Sigmoid colon (tissue), 7 donors: ENCODE measurements at places on chromosomes 5 and 9. TPM values are rescaled to one million over a fixed set of nuclear protein-coding genes. Genes with fewer than 3 reads are reported as not detected.

GRCh38 chr9:131807144-131807983 is 67.5 kb upstream of the RAPGEF1 start:
- DNase-seq: no peak
- H3K36me3 ChIP-seq: no peaks in the 10 kb centered on the region
- no peaks in the 10 kb centered on the region for H3K4me1 ChIP-seq
- H3K27ac ChIP-seq: no peak overlapping the region
- peaks cover 75% of the 10 kb centered on the region for H3K27me3 ChIP-seq

GRCh38 chr5:64765804-64766504 is 2.5 kb downstream of the SREK1IP1 start:
- H3K27ac ChIP-seq: no peak overlapping the region
- peaks cover 38% of the 10 kb centered on the region for H3K4me1 ChIP-seq
- H3K36me3 ChIP-seq: peaks cover 21% of the 10 kb centered on the region

DNA sequence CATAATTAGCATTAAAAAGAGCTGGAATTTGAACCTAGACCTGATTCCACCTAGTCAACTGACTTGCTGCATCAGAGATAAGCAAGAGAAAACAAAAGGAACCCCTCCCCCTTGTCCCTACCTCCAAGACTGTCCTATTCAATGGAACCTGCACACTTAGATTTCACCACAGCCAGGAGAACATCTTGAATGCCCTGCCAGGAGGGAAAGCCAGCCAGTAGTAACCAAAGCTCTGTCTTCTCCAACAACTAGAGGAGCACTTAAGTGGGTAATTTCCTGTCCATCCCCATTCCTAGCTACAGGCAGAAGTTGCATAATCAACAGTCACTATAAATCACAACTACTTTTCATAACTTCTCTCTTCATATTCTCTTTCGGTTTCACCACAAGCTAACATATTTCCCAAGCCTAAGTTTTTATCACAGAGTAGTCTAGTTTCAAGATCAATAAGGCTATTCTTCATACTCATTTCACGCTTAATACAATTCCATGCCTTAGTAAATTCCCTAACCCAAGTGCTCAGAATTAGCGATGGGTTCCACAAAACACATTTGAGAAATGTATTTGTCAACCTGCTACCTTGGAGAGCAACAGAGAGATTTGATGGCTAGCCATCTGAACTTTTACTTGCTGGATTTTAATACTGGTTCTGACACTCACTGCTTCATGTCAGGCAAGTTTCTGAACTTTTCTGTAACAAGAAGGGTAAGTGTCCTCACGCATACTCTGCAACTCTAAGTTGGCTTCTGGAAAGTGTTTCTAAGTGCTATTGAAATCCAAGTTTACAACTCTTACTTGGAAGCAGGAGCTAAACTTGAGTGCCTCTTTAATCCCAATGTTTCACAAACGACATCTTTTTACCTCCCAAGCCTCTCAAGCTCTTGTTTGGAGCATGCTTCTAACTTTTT is 2.0 kb downstream of the DENND1A start:
- peaks cover 25% of the 10 kb centered on the region for H3K4me1 ChIP-seq
- H3K4me3 ChIP-seq: no peak overlapping the region
- no peak for DNase-seq
- H3K36me3 ChIP-seq: no peaks in the 10 kb centered on the region
- no peaks in the 10 kb centered on the region for H3K27me3 ChIP-seq
- peak overlapping the region; percentile 73 for H3K27ac ChIP-seq

GRCh38 chr5:84564321-84565075 is 179.8 kb upstream of the EDIL3 start:
- H3K36me3 ChIP-seq: no peaks in the 10 kb centered on the region
- H3K27me3 ChIP-seq: no peaks in the 10 kb centered on the region
- H3K4me1 ChIP-seq: no peaks in the 10 kb centered on the region
- H3K4me3 ChIP-seq: no peak overlapping the region
- no peak for DNase-seq

DNA sequence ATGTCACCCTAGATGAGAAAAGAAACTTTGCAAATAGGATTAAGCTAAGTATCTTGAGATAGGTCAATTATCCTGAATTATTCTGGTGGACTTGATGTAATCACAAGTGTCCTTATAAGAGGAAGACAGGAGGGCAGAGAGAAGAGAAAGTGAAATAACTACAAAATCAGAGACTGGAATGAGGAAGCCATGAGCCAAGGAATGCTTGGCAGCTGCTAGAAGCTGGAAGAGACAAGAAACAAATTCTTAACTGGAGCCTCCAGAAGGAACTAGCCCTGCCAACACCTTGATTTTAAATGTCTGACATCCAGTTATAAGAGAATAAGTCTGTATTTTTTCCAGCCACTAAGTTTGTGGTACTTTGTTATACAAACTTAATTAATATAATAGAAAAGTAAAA is 480.0 kb downstream of the NR2F1-AS1 start:
- H3K27me3 ChIP-seq: no peaks in the 10 kb centered on the region
- H3K4me3 ChIP-seq: no peak overlapping the region
- no peaks in the 10 kb centered on the region for H3K36me3 ChIP-seq
- no peak overlapping the region for H3K27ac ChIP-seq

SELENOP gene
- 306 TPM for total RNA-seq
